ENCODE measurements at places on chromosomes 1 and 21. TPM values are rescaled to one million over a fixed set of nuclear protein-coding genes. Genes with fewer than 3 reads are reported as not detected.

GRCh38 chr1:39082811-39083576 lies 56.8 kb downstream of the NDUFS5 start:
- no peak for DNase-seq

GRCh38 chr1:193105821-193106177 lies 585 bp upstream of the GLRX2 start:
- no peak for DNase-seq

GRCh38 chr1:178579562-178579961 lies 66.7 kb downstream of the TEX35 start:
- no peak for DNase-seq

Gene RASSF5
- 8.1 TPM for polyA plus RNA-seq

GRCh38 chr1:11062965-11063401 lies 3.2 kb upstream of the SRM start:
- DNase-seq = no peak

All from stomach (tissue), 19 donors.